ENCODE measurements at places on chromosomes 5 and 9.

GRCh38 chr9:88993327-88993726, 2.1 kb downstream of the S1PR3 start:
- no peak for DNase-seq

DNA sequence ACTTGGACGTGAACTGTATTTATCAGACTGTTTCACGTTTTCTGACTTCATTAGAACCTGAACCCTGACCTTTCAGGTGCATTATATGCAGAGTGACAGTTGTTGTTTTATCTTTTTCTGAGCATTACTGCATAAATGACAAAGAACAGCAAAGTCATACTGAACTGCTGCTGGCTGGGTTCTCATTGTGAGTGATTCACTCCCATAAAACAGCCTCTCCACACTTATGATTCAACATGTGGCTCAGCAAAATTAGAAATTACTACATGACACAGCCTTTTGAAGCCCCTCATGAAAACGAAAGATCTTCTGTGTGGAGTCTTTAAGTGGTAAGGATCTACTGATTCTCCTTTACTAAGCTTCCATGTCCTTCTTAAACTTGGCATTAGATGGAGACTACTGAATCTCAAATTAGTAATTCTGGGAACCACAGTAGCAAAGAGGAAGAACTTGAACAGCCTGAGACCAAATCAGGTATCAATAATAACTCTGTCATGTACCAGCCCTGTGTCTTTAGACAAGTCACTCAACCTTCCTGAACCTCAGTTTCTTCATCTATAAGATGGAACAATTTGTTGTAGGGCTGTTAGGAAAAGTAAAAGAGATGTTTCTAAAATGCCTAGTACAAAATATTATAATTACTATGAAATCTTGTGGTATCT, 172.3 kb upstream of the GNA14 start:
- DNase-seq, result no peak

DNA sequence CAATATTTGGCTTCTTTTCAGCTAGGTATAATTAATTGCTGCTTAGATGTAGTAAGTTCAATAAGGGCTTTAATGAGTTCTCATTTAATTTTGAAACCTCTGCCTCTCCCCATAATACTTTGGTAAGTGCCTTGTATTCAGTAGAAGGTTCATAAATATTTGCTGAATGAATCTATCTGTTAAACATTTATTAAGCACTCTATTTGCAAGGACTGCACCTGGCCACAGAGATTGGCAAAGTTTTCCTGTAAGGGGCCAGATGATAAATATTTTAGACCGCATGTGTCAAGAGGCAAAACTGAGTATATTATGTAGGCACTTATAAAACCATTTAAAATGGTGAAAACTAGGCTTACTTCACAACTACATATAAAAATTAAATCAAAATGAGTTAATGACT, 19.0 kb upstream of the GNA14 start:
- DNase-seq, result no peak

DNA sequence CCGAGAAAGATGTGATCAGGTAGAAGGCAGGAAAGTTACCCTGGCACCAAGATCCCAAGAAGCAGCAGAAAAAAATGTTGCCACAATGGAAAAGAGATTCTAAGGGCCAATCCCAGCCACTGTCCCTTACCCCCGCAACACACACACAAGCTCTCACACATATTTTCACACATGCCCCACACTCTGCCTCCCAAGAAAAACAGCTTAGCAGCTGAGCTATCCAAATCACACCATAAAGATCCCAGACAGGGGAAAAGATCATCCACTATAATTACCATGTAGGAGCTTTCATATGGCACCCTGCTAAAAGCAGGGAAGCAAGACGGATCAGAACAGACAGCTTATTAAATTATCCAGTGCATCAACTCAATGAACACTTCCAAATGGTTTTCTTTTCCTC, 143.4 kb downstream of the FAM114A2 start:
- no peak for DNase-seq

GRCh38 chr5:171705830-171706468, 79.7 kb upstream of the SMIM23 start:
- DNase-seq, result no peak

- no peak for DNase-seq
These were observed 3.8 kb downstream of the PSD2 start for GRCh38 chr5:139799359-139799758.

DNA sequence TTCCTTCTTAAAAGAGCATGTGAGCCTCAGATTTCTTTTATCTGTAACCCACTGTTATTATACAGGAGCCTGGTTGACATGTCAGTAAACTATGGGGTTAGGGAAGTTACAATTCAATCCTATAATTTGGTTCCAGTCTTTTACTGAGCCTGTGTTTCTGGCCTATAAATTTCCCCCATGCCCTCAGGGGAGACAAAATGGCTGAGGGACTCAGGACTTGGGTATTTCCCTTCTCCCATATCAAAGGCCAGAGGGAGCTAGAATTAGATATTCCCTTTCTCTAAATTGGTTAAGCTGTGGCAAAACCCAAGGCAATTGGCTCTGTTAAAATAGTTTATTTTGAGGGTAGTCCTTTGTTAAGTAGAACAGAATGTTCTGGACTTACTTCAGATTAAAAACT, 823.2 kb downstream of the TLE1 start:
- no peak for DNase-seq

GRCh38 chr9:100375658-100376057, 22.9 kb upstream of the TEX10 start:
- DNase-seq, result no peak

- no peak for DNase-seq
These were observed 49.4 kb downstream of the FRMPD1 start for GRCh38 chr9:37700131-37700530.

DNA sequence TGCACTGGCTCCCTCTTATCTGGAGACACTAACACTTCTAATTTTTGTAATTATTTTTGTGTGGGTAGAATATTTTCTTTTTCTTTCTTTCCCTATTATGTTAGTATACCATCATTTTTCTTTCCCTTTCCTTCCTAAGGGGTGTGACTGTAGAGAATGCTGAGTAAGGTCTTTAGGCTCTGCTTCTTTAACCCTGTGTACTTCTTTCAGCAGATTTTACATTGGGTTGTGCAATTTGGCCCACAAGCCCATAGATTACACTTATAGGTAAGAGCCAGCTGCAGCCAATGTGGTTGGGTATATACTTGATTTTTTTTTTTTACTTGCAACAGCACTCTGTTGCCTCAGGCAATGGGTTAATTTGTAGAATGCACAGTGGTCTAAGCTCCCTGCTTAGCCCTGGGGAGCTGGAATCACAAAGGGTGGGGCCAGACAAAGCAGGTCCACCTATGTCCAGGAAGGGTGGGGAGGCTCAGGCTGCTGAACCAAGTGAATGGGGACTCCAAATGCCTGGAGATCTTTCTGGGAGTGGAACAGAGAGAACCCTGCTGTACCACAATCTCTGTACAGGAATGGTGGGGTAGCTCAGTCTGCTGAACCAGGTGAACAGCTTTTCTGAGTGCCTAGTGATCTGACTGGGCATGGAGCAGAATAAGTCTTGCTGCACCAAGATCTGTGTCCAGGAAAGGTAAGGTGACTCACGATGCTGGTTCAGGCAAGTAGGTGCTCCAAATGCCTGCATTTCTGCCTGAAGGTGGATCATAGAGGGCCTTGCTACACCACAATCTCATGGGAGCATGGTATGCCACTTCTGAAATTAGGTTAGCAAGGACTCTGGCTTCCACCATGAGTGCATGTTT, 64.9 kb downstream of the SLC25A46 start:
- DNase-seq, result no peak

- DNase-seq, result no peak
These were observed 65.4 kb upstream of the SLC1A1 start for GRCh38 chr9:4424891-4425290.

GRCh38 chr5:18420711-18421110, 786.5 kb downstream of the TAF11L14 start:
- DNase-seq, result no peak

- no peak for DNase-seq
These were observed 13.3 kb downstream of the NUP214 start for GRCh38 chr9:131138676-131139075.

GRCh38 chr9:3241290-3241689, 284.5 kb downstream of the RFX3 start:
- no peak for DNase-seq

DNA sequence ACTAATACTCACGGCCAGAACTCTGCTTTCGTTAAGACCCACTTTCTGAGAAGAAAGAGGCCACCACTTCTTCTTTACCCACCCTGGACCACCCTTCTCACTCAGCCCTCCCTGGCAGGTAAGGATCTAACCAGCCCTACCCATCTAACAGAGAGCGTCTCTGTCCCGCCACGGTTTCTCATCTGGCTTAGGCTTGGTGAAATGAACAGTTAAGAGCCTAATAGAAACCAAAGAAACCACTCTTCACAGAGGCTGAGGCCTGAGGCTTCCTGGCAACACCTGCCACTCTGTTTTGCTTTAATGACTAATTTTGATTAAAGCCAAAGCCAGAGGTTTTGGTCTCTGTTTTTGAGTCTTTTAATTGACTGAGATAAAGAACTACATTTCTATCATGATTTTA, 354.1 kb upstream of the SLC30A5 start:
- no peak for DNase-seq

All from stimulated activated CD4-positive, alpha-beta T cell treated with anti-CD3 and anti-CD28 coated beads, Interleukin-15, amount 100 ng/mL, for 48 hours (primary cell).